ENCODE measurements at places on chromosomes 4 and X.

GRCh38 chr4:122542411-122543236, 78.2 kb downstream of the IL21 start:
- no peak for DNase-seq

DNA sequence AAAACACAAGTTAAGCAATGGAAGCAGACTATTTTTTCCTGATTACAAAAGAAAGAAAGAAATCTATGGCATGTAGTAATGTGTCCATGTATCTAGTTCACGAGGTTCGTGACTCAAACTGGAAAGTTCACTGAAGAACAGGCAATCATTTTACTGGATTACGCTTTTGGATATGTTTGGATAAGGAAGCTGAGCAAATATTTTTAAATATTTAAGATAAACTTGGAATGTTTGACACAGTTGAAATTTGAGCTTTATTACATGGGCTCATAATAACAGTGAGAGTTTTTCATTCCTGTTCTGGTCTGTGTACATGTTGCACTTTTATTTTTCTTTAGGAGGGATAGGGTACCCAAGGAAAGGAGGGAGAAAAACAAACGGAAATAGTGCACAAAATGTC, 244.2 kb upstream of the GK2 start:
- no peak for DNase-seq

DNA sequence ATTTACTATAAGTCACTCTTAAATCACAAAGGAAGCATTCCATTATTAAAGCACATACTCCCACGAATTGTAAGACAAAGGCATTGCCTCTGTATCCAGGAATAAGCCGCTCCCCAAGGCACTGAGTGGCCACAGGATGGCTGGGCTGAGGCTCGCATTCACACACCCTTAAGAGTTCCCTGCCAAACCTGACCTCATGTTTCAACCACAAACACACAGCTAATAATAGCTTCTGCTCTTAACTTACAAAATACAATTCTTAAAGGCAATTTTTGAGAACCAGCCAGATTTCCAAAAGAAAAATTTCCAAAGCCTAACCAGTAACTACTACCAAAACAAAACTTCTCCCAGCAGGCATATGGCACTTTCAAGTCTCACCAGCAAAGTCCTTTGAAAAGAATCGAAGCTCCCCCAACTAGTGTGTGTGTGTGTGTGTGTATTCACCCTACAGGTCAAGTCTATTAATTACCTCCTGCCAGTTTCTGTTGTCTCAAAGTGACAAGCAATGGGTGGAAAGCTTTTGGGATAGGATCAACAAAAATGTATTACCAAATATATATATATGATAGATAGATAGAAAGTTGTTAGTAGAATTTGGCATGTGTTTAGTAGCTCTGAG, 36.0 kb downstream of the ARHGAP6 start:
- DNase-seq, result no peak

- DNase-seq, result no peak
Measured at GRCh38 chrX:70044541-70045245, 5.0 kb downstream of the AWAT2 start.

DNA sequence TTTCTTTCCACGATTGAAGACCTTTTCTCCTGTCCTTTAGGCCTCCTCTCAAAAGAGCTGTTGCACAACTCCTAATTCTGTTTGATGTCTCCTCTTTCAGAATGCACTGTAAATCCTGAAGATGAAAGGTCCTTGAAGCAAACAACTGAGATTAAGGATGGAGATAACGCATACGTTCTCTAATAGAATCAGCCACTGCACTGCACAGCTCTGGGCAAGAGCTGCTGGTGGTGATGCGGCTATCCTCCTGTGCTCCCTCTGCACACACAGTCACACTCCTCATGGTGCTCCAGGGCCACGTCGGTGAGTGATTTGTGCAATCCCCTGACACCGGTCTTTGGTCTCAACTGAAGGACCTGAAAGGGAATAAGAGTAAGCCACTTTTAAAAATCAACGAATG, 208.7 kb downstream of the PDGFC start:
- no peak for DNase-seq

DNA sequence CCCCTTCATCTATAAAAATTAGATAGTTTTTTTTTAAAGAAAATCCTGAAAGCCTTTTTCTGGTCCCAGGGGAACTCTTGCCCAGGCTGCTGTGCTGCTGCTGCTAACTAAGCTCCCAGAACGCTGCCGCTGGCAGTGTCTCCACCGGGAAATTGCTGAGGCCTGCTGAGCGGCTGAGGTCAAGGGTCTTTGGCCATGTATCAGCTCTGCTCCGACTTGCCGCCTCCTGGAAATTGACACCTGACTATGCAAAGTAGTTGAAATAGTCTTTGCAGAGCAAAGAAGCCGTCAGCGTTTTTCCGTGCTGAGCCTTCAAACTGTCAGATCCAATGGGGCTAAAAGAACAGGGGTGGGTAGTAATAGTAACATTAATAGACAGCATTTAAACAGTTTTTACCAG, 839 bp downstream of the QDPR start:
- no peak for DNase-seq

- DNase-seq, result no peak
Measured at GRCh38 chr4:167918077-167918476, 174.3 kb upstream of the ANXA10 start.

DNA sequence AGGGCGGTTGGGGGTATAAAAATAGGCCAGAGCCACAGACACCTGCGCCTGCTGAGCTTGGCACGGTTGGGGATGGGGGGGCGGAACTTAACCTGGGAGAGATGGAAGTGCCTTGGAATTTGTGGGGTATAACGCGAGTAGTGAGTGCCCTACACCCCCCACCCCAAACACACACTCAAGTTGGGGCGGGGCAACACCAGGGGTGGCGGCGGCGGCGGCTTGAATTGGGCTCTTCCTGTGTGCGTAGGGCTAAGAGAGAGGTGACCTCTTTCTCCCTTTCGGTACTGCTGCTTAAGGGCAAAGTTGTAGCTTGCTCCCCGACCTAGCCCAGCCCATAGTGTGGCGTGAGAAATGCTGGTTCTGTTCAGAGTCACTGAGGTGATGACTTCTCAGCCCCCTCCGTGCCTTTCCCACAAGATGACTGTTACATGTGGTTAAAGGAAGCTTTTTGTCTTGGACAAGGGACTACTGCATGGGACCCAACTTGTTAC, 839 bp downstream of the STK26 start:
- no peak for DNase-seq

DNA sequence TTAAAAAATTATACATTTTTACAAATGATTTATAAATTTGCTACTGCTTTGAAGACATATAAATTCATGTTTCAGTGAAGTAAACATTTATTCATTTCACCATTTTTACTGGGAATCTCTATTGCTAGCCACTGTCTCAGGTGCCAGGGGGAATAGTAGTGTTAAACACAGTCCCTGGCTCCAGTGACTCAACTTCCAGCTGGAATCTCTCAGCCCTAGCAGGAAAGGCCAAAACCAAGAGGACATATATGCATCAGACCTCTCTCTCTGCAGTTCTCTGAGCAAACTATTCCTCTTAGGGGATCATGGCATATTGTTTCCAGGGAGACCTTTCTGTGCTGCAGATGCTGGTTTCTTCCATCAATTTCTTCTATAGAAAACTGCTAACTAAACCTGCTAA, 1009.0 kb upstream of the LCORL start:
- no peak for DNase-seq

DNA sequence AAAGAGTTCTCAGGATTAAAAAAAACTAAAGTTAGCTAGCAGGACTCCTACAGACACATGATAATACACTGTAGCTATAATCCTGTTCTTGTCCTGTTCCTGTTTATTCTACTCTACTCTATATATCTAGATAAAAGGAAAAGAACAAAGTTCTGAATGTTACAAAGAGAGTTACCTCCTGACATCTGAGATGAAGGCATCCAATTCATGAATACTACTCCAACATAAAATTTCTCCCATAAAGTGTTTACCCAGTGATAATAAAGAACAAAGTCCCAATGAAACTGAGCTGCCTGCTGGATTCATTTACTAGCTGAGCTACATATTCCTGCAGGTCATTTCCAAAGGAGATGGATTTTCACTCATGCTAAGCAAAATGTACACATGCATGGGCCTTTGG, 27.1 kb downstream of the SEPSECS start:
- DNase-seq, result no peak

DNA sequence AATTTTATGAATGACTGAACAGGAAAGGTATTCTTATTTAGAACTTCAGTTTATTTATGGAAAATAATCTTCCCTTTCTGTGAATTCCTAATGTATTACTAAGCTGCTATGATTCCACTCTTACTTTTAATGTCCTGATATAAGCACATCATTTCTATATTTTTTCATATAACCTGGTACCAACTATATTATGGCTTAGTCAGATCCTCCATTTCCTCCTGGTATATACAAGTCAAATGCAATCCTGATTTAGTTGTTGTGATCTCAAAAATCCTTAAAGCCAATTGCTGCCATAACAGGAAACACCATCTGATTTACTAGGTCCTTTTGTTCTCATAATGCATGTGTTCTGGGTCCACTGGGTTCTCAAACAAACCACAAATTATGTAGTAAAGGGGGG, 26.8 kb downstream of the TRMT2B start:
- no peak for DNase-seq

DNA sequence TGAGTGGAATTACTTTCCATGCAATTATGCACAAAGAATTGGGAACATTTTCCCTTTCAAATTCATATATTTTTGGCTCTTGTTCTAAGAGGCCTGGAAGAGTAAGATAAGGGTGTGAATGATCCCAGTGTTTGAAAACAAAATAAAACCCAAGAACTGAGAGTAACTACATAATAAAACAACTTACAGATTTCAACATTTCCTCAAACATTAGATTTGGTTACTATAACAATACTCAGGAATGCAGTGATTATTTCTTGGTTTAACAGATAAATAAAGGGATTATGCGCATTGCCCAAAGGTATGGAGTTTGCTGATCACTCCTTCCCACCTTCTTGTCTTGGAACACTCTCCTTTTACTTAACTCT, 292.5 kb downstream of the CAMK2D start:
- DNase-seq, result no peak

DNA sequence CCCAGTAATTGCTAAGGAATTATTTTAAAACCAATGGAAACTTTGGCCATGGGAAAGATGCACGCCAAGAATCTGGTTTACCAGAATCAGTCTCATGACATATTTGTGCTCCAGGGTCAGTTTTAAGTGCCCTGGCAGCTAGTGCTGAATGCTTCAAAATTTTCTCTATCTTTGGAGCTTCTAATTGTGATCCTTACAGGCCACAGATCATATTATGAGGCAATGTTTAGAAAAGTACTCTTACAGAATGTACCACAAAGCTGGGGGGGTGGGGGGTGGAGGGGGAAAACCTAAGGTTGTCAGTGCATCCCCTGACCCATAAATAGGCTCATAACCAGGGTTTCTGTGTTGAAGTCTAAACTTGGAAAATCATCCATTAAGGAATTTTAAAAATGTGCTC, 514.5 kb downstream of the INPP4B start:
- no peak for DNase-seq

DNA sequence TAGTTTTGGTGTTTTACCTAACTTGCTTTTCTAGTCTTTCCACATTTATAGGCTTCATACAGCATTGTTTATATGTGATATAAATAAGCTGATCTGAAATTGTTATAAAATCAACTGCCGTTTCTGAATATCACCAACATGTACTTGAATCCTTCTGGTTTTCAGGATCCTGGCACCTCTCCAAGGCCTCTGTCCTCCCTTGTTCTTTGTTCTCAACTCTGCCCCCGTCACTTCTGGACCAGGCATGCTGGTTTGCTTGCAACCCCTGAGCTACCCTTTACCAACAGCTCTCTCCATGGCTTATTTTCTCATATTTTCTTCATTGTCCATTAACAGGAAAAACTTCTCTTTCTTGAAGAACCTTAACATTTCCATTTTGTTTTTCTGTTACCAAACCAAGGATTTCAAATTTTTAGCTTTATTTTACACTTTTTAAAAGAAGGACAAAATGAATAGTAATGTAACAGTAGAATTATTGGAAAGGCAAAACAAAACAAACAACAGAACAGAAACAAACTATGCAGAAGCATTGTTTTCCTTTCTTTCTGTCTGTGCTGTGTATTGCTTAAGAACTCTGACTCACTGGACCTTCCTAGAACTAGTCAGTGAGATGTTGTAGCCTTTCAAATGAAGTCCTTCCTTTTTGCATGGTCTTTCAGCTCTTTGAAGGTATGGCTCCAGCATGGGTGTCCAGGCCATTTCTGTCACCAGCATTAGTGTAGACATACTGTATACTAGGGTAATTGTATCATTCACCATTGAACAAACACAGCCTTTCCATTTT, 44.8 kb downstream of the BANK1 start:
- DNase-seq, result no peak

DNA sequence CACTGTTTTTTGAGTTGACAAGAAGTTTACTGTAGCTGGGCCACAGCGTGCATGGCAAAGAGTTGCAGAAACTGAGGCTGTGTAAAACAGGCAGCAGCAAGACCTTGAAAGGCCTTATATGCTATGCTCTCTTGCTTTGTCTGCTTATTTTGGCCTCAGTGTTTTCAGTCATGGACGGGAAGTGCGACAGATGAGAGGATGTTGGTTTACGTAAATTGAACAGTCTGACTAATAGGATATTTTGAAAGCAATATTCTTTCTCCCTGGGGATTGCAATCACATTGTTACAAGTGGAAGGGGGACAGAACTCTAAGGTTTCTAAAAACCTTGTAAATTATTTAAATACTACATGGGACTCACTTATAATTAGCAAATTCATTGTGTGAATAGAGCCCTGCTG, 32.2 kb upstream of the MAGEA10 start:
- DNase-seq, result no peak

- DNase-seq, result no peak
Measured at GRCh38 chrX:127037159-127037558, 217.6 kb downstream of the PRR32 start.

- DNase-seq, result no peak
Measured at GRCh38 chr4:40446839-40447238, 111.7 kb downstream of the CHRNA9 start.

GRCh38 chrX:7638078-7638710, 204.8 kb upstream of the VCX start:
- DNase-seq, result no peak

DNA sequence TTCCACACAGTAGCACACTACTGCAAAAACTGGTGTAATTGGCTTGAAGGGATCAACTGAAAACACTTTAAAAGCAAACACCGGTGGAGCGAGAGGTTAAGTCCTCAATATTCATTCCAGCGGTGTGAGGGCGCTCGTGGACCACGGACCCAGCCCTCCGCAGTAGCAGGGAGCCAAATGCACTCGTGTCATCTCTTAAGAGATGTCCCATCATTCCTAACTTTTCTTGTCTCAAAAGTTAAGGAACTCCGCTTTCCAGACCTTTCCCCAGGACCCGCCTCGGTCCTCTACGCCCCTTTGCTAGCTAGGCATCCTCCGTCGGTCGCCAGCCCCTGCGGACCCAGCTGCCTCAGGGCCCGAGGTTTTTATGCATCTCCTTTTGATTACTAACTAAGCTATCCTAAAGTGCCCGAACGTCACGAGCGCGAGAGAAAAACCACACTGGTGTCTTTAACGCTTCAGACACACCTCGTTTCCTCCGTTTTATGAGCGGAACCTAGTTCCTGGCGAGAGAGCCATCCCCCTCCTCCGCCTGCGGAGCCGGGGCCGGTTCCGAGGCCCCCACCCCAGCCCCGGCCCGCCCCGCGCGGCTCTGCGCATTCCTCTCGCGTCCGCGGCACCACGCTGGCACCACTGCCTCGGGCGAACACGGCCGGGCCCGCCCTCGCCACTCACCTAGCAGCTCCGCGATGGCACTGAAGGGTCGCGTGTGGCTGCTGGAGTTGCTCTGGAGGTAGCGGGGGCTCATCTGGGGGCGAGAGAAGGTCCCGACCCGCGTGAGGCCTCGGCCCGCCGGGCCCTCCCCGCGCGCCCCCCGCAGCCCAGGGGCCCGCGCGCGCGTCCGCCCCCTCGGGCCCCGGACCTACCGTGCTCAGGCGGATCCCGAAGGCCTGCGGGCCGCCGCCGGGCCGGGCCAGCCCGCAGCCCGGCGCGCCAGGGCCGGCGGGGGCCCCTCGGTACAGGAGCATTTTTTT, 723 bp downstream of the MORC4 start:
- no peak for DNase-seq
